ENCODE measurements at places on chromosomes 7 and 10.

DNA sequence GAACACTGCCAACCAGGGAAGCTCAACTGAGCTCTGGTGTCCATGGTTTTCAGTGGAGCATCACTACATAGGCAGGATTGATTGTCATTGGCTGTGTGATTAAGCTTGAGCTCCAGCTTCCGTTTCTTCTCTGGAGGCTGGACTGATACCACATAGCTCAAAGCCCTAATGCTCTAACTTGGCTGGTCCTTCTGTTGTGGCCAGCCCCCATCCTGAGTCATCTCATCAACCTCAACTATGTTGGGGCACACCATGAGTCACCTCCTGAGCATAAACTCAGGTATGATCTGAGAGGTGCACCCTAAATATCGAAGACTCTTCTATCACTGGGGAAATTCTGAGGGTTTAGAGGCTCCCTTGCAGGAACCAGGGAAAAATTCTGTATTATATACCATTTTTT lies 114.5 kb upstream of the INHBA start:
- no peak for DNase-seq

- no peak for DNase-seq
Measured at GRCh38 chr7:157426463-157427301, 89.9 kb downstream of the DNAJB6 start.

GRCh38 chr10:131843881-131844284 lies 56.9 kb upstream of the PPP2R2D start:
- no peak for DNase-seq

GRCh38 chr7:7790041-7790741 lies 71.8 kb upstream of the RPA3 start:
- no peak for DNase-seq

- DNase-seq: no peak
Measured at GRCh38 chr7:158255558-158255957, 332.1 kb downstream of the PTPRN2 start.

GRCh38 chr10:75718991-75719390 lies 287.6 kb downstream of the LRMDA start:
- no peak for DNase-seq

DNA sequence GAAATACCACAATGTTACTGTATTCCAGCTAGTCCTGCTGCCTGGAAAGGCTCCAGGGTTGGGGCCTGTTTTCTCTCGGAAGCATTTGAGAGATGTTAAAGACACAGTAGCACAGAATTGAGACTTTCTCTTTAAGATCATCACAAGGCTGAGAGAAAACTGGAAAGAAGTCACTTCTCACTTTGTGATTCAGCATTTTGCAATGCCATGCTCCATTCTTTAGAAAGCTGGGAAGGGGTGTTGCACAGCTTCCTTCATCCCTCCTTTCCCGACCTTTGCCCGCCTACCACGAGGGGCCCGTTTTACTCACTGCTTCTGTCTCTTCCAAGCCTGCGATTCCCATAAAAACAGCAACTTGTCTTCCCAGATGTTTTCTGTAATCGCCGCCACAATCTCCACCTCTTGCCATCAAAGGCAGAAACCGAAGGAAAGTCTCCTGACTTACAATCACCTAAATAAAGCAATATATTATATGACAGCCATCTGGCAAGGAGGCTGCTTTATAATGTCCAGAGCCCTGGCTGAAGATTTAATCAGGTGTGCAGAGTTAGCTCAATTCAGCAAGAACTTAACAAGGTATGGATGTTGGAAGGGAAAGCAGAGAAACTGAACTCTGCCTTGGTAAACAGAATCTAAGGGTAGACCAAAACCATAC lies 18.9 kb downstream of the NOD1 start:
- no peak for DNase-seq

DNA sequence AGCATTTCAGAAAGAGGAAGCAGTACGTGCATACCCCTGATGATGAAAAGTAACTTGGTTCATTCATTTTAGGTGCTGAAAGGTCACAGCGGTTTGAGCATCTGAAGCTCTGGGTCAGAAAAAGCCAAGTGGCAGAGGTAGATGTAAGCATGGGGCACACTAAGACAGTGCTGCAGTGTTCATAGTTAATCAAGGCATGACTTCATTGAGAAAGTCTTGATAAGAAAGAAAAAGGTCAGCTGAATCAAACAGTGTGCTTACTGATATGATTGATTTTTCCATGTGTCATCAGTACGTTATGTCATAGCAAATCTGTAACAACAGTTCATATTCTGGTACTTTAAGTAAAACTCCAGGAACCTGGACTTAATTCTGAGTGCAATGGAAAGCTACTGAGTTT lies 107.7 kb upstream of the PCLO start:
- no peak for DNase-seq

GRCh38 chr7:112509402-112509801 lies 28.6 kb downstream of the LSMEM1 start:
- DNase-seq: no peak
